ENCODE measurements at places on chromosomes 13 and 19.
A peak's percentile ranks its signal among the peaks of the same experiment; 100 is the strongest.

DNA sequence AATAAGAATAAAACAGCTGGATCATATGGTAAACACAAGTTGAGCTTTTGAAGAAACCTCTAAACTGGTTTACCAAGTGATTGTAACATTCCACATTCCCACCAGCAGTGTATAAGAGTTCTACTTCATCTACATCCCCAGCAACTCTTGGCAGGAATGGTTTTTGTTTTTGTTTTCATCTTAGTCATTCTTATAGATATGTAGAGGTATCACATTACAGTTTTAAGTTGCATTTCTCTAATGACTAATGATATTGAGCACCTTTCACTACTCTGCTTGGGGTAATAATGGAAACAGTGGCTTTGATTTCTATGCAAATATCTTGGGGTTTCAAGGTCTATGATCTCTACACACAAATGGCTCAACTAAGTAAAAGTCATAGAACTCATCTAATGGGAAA is 614.5 kb downstream of the TBC1D4 start:
- DNase-seq = no peak

DNA sequence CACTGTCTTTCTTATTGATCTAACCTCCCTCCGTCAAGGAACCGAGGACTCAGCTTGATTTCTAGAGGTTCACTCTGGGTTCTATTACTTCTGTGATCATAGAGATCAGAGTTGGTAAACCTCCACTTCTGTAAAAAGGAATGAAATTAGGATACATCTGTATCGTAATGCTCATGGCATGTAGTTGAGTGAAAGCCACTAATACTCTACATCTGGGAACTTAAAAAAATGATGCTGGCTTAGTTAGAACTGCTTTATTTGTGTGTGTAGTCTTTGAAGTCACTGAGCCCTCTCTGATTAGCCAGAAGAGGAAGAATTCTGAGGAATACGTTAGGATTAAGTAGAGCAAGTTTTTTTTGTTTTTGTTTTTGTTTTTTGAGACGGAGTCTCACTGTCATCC is 140.8 kb downstream of the GGACT start:
- DNase-seq = no peak

DNA sequence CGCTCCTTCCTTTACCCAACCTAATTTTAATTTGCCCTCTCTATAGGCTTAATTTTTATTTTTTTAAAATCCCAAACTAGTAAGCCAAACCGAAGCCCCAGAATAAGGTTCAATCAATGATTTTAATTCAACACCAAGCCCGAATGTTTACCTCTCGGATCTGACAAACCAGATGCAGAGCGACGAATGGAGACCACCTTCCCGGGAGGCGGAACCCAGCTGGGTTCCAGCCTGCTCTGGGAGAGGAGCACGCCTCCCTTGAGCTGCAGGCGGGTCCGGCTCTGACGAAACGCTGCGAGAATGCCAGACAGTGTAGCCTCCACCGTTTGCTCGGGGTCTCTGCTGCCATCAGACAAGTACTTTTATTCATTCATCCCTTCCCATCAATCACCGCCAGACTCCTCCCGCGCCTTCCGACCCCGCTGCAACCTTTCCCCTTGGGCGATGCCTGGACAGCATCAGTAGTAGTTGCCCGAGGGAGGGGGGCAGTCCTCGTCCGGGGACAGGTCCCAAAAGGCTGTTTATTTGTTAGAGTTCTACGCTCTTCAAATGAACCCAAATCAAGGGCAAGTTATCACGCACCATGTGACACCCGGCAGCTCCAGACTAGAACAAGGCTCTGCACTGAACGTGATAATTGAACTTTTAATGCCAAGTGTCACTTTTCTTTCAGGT is 752 bp upstream of the EDNRB start:
- DNase-seq = no peak

- peak; percentile 13 for DNase-seq
Measured at GRCh38 chr19:52237771-52238400, 31.5 kb upstream of the ZNF766 start.

DNA sequence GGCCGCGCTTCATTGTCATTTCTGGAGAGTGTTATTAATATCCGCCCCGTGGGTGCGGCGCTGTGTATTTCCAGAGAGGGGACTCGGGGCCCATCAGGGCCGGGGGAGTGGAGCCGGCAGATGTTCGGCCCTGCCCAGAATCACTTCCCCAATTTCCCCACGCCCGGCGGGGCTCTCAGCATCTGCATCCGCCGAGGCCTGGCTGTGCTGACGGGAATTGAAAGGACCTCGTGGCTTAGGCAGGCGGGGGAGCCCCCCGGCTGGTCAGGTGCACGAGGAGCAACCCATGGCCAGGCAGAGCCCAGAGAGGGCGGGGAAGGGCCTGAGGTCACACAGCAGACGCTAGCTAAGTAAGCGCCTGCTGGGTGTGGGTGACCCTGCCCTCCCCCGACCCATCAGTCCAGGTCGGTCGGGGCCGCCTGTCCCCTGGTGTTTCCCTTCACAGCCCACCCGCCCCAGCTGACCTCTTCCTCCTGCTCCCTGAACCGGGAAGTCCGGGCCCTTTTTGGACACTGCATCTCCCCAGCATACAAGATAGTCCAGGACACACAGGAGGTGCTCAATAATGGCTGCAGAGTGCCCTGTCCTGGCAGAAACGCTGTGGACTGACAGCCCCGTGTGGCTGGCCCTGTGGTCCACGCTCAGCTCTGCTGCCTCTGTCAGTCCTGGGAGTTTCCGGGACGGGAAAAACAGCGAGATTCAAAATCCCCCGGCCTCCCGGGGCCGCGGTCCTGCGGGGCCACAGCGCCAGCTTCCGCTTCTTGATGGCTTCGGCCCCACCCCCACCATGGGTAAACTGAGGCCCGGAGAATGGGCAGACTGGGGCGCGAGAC is 22.1 kb downstream of the ARID3A start:
- DNase-seq = no peak
